Stimulated activated CD4-positive, alpha-beta T cell treated with anti-CD3 and anti-CD28 coated beads, Interleukin-4, amount 100 ng/mL, for 1 hour (primary cell): ENCODE measurements at places on chromosomes 5 and 9.

GRCh38 chr9:91937056-91937455 is 13.0 kb downstream of the ROR2 start:
- DNase-seq: no peak

GRCh38 chr9:93132946-93133680 is 938 bp downstream of the NINJ1 start:
- no peak for DNase-seq

DNA sequence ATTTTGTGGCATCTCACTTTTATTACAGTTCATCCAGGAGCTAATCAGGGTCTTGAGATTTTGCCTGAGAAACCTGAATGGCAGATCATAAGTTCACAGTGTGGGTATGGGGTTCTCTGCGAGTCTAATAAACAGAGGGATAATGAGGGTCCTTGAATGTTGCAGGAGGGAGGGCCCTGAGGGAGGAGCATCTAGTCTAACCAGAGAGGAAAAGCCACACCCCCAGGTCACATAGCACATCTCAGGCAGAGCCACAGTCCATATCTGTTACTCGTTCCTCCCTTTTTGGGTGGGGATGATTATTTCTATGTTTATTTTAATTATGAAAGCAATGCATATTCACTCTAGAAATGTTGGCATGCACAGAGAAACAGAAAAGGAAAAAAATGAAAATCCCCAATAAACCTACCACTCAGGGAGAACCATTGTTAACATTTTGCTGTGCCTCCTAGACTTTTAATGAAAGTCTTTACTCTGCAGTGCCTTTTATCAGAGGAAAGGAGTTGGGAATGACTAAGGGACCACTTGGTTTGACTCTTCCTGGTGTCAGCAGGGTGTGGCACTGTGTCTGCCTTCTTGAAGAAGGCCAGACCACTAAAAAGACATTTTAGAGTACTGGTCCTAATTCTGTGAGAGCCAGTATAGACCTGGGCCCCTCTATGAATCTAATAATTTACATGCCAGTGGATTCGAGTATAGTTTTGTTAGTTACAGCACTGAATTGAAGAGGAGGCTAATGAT is 2.8 kb downstream of the GALNT12 start:
- no peak for DNase-seq

GRCh38 chr5:40649463-40650030 is 30.2 kb upstream of the PTGER4 start:
- DNase-seq: no peak

DNA sequence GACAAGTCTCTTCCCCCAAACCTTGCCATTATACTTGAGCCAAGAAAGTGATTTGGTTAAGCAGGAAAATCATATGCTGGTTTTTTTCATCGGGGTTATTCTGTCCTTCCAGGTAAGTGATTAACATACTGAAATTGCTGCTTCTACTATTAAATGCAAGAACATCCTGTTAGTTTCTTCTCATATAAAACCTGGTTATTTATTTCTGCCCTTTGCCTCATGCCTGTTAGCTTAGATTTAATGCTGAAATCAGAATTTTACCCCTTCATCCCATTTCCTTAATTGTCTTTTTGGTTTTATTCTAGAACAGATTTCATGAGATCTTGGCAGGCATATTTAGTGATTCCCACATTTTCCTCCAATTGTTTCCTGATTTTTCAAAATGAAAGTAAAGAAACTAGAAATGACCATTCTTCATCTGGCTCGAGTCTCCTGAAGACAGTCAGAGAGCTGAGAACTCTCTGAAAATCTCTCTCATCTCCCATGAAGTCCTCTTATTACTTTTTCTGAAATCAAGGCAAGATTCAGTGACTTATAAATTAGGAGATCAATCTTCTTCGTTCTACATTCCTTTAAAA is 132.9 kb downstream of the NFIB start:
- DNase-seq: no peak

- DNase-seq: no peak
These were observed 19.1 kb downstream of the RAPGEF6 start for GRCh38 chr5:131615957-131616356.

DNA sequence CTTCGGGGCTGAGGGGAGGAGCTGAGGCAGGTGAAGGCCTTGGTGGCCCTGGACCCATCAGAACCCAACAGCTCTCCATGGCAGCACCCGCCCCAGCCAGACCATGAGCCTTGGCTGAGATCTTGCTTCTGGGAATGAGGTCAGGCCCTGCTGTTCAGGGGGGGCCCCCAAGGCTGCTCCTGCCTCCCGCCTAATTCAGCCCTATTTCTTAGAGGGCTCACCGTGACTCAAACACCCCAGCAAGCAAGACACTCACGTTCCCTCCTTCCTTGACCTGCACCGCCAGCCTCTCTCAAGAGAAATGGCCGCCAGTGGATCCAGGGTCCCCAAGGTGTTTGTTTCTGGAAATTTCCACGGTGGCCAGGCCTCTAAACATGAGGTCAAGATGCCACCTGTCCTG is 61.4 kb upstream of the PPP1R26 start:
- DNase-seq: no peak

DNA sequence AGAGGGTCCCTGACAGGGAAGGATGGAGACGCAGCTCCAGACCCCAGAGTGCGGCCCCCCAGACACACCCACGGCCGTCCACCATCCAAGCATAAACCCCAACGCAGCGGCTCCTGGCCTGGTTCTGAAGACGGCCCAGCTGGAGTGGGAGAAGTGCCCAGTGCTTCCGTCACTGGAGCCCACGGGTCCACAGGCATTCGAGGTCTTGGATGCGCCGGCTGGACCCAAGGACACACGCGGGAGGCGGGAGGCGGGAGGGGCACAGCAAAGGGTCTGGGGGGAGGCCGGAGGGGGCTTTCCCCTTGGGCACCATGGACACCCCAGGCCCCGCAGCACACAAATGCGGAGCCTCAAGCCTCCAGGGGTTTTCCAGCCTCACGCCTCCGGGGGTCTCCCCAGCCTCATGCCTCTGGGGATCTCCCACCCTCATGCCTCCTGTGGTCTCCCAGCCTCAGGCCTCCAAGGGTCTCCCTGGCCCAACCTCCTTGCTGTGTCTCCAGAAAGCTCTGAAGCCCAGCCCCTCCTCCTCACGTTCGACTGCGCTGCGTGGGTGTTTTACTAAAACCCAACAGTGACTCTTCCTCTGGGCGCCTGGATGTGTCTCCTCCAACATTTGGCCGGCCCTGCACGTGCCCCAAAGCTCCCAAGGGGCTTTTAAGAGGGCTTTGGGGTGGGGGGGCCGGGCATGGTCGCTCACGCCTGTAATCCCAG is 15.2 kb downstream of the EXD3 start:
- no peak for DNase-seq

GRCh38 chr9:108972626-108973209 is 38.5 kb downstream of the ABITRAM start:
- DNase-seq: no peak

DNA sequence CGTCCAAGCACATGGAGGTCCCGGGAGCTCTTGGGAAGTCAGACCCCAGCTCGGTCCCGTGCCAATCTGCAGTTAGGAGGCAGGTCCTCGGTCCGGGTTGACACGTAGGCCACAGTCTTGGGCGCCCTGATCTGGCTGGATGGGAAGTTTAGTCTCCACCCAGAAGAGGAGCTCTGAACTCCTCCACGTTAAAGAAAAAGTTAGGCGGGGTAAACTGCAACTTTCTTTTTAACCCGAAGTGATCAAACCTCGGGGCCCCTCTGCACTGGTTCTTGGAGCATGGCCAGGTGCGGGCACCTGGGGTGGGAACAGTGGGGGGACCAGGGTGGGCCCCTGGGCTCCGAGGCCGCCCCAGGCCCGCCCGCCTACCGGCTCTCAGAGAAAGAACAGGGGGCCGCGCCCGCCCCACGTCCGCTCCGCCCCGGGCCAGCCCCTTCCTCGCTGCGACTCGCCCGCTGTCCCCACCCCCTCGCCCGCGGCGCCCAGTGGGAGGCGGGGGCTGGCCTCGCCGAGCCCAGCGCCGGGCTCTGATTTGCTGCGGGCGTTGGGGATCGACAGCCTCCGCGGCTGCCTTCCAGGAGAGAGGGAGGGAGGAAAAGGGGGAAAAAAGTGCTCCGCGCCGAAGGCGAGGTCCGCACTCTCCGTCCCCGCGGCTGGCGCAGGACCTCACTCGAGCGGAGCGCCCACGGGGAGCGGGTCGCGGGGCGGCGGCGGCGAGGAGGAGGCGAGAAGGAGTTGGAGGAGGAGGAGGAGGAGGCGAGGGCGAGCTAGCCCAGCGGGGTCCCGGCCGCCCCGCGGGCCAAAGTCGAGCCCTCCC is at the start of gene COL5A1:
Gene COL5A1, plus strand, starts transcription at position 631 of the 817 bp plus-strand sequence. CDS start 385 bp downstream, outside the sequence.
- DNase-seq: peak; percentile 58

GRCh38 chr5:54895816-54896341 is 89.5 kb downstream of the ESM1 start:
- DNase-seq: no peak

DNA sequence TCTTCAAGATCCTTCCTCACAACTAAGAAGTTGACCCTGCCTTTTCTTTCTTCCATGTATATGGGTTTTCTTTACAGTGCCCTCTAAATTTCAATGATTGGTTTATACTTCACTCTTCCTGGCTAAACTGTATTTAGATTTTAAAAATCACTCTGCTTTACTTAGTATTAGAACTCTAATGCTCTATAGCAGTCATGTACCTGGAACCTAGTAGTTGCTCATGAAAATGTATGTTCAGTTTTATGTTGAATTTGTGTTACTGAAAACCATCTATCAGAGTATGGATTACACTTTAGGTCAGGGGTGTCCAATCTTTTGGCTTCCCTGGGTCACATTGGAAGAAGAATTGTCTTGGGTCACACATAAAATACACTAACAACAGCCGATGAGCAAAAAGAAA is 1024.3 kb downstream of the NR2F1-AS1 start:
- DNase-seq: no peak

- no peak for DNase-seq
These were observed 88.5 kb downstream of the NDFIP1 start for GRCh38 chr5:142197098-142197497.

DNA sequence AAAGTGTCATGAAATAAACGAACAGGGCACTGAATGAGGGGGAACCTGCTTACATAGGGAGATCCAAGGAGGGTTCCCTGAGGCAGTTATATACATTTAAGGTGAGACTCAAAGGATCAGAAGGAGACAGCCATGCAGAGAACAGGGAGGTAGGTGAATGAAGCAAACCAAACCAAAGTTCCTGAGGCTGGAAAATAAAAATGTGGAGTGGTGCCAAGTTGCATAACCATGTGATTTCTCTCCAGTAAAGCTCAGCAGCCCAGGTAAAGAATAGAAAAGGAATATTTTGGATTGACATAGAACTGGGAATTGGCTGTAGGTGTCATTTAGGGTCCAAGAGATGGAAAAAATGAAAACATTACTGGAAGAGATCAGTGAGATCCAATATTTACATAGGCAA is 110.7 kb downstream of the CAAP1 start:
- DNase-seq: no peak

DNA sequence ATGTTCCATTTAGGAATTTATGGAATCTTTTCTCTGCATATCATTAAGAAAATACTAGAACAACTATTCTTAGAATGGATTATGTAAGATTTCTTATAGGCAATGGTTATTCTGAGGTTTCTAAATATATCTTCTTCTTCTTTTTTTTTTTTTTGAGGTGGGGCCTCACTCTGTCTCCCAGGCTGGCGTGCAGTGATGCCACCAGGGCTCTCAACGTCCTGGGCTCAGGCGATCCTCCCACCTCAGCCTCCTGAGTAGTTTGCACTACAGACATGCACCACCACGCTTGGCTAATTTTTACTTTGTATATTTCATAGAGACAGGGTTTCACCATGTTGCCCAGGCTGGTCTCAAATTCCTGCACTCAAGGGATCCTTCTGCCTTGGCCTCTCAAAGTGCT is 137.2 kb downstream of the SREK1 start:
- no peak for DNase-seq

DNA sequence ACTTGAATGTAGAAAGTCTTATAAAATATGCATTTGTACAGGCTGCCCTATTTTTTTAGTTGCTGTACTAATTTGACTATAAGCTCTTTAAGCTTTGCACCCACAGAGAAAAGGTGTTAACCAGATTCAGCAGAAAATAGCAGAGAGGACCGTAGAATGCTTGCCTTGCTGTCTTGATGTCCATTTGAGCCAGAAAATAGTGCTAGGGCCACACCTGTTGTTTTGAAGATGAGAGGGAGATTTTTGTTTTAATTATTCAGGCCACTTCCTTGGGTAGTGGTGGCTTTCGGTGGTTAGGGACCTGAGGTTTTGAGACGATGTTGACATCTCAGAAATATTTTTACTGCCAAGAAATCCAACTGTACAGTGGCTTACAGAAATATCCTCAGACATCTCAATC is 196.0 kb downstream of the SPATA31D1 start:
- DNase-seq: no peak

DNA sequence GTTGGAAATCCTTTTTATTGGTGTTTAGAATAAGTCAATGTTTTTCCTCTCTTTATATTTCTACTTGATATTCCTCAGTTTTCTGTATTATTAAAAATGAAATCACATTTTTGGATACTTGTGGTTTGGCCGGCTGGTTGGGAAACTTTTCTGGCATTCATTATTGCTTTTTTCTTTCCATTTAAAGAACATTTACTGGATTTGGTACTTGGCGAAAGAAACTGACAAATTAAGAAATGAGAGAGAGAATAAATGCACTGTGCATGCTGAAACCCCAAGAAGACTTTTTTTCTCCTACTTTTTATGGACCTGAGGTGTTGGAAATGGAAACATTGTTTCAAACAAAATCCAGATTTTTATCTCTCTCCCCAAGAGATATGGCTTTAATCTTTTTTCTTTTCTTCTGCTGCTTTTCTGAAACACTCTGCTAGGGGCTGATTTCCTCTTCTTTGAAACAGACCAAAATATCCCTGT is 128.4 kb downstream of the SNX18 start:
- no peak for DNase-seq

GRCh38 chr9:108628316-108628715 is 227.5 kb downstream of the ACTL7B start:
- DNase-seq: no peak

GRCh38 chr9:123191680-123192079 is 76.7 kb downstream of the STRBP start:
- DNase-seq: no peak

DNA sequence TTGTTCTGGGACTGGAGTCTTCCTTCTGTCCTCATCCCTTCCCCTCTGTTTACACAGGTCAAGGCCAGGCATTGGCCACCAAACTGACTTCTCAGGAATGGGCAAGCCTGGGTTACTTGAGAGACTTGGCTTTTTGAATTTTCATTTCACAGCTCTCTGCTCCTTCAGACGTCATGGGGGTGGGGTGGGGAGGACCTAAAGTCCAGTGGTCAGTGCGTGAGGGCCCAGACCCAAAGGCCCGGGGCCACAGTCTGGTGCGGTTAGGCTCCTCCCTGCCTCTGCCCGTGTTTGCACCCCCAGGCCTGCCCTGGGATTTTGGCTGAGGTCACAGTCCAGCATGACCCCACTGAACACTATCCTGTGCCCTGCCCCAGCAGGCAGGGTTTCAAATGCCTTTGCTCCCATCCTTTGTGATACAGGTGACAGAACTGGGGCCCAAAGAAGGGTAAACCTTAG is 4.1 kb upstream of the CXXC5 start:
- DNase-seq: no peak
